NCI-H2107 (cell line): ENCODE measurements at places on chromosomes 3 and 15.

DNA sequence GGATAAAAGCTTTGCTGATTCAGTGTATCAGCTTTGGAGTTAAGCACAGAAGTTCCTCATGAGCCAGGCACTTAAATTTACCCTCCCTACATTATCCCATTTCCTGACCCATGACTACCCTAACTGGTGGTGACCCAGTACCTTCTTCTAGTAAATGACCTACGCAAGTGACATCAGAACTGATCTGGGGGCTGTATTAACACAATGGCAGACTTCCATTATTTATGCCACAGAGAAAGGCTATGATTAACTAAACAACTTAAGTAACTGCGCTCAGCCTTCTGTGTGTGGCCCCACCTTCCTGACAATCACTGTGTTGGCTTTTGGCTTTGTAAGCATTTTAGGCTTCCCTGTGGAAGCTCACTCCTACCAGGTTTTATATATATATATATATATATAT lies 1.9 kb downstream of the MB21D2 start:
- DNase-seq = no peak

GRCh38 chr3:44045476-44046275 lies 196.0 kb upstream of the TOPAZ1 start:
- DNase-seq = no peak

GRCh38 chr3:57699591-57699990 lies 6.7 kb upstream of the DENND6A start:
- no peak for DNase-seq

DNA sequence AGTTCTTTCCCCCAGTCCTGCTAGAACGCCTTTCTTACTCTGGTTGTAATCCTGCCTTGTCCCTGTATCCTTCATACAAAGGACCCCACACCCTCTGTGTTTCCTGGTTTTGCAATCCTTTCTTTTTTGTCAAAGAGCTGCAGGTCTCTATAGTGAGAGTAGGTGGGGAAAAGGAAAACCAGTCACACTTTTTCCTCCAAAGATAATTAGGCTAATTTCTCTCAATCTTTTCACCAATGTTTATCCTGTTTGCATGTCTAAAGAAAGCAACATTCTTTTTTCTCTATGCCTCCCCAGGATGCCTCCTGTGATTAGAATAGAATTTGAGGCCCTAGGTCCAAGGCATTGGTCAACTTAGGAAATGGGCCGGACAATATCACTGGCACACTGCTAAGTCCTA lies 25.4 kb downstream of the SEMA6D start:
- DNase-seq = no peak

GRCh38 chr3:164604687-164605086 lies 473.6 kb downstream of the SI start:
- no peak for DNase-seq

DNA sequence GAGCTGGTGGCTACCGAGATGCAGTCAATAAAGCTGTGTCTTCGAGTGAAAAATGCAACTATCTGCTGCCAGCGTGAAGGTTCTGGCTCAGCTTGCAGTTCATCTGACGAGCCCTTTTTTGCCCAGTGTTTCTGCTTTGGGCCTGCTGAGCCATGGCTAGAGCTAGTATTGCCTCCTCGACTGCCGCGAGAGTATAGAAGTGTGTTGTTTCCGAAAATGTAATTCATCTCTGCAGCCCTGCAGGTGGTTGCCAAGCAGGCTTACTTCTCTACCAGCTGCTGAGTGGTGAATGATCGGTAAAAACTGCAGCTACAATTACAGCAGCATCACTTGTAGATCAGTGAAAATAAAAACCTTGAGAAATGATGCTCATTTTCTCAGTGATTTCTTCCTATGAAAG lies 114.8 kb downstream of the DLG1 start:
- DNase-seq = peak; percentile 84

GRCh38 chr3:11566916-11567315 lies 76.8 kb downstream of the VGLL4 start:
- no peak for DNase-seq

DNA sequence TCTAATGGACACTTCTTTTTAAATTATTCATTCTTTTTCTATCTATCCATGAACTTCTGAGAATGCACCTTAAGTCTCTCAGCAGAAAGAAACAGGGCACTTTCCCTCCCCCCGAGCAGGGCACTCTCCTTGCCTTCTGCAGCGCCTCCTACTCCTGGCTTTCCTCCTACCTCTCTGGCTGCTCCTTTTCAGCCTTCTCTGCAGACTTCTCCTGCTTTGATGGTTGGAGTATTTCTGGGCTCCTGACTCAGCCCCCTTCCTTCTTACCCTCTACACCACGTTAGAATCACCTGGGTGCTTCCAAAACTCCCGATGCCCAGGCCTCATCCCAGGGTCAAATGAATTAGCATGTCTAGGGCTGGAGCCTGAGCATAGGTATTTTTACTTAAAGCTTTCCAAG lies 3.4 kb downstream of the SCN5A start:
- no peak for DNase-seq

- DNase-seq = no peak
Measured at GRCh38 chr3:105728771-105729312, 140.0 kb downstream of the CBLB start.

DNA sequence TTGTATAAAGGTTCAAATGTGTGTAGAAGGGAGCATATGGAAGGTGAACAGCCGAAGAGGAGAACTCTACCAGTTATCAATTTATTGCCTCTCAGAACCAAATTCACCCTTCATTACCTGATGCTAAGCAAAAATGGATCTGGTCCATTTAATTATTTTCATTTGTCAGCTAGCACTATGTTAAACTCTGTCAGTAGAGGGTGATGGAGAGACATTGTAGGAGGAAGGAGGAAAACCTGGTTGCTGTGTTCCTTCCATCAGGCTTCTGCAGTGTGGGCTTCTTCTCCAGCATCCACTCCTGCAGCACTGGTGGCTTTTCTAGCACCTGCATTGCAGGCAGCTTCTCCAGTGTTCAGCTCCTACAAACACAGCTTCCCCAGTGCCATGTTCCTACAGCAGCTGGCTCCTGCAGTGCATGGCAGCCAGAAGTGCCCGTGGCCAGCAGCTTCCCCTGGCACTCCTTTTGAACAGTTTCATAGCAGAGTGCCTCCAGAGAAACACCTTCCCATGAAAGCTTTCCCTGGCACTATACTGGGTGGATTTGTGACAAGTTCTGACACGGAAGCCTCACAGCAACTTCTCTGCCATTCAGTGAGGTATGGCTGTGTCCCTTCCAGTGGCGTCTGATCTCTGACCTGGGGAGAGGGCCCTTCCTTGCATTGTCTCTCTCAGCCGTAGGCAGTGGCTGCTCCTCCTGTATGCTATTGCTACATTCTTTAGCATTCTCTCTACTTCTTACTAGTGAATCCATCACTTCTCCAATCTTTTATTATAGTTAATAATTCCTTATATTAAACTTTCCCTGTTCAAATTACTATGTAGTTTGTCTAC lies 14.6 kb upstream of the IL17RD start:
- no peak for DNase-seq

- DNase-seq = no peak
Measured at GRCh38 chr3:105579439-105579838, 212.7 kb downstream of the ALCAM start.
